ENCODE measurements at places on chromosomes 3 and 15.

DNA sequence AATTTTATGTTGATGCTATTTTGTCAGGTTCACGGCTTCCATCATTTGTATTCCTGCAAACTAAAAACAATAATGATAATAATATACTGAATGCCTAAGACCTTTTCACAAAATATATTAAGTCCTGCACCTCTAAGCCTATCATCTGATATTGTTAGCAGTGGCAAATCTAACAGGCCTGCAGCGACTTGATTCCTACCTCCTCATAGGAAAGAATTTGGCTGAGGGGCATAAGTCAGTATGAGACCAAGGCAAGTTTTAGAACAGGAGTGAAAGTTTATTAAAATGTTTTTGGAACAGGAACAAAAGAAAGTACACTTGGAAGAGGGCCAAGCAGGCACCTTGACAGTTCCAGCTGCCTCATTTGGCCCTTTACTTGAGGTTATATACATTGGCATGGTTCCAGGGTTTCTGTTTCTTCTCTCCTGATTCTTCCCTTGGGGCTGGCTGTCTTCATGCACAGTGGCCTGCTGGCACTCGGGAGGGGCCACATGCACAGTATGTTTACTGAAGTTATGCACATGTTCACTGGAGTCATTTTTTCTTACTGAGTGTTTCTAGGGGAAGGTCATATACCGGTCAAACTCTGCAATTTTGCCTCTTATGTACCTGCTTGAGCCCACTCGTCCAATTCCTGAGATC, 418.1 kb downstream of the EPHA6 start:
- no peak for DNase-seq

- no peak for DNase-seq
Measured at GRCh38 chr3:31382856-31383255, 149.9 kb upstream of the STT3B start.

GRCh38 chr3:128316481-128316891, 150.2 kb downstream of the DNAJB8 start:
- no peak for DNase-seq

DNA sequence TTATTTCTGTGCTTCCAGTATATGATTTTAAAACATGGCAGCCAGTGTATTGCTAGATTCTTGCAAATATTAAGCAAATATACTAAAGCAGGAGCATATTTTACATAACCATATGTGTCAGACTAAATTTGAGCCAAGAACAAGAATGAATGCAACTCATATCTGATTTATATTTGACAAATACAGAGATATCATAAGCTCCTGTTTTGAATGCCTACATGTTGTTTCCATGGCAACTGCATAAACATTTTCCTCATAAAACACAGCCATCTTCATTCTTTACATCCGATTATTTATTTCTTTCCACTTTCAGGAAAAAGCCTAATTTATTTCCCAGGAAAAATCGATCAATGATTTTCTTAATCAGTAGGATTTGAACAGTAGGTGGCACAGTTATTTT, 172.2 kb upstream of the TSPAN3 start:
- DNase-seq, result no peak

DNA sequence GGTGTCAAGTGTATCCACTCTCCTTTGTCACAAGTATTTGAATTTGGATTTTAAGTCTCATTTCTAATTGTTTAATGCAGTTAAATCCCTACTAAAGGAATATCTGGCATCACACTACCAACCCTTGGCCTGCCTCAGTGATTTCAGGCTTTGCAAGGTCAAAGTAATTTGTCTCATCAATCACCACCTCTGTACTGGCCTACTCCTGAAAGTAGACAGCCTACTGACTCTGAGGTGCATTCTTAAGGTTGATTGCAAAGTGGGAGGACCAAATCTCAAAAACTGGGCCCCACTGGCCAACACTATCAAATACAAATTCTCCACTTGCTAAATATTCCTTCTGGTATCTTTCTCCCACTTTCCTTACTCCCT, 851 bp upstream of the TEX55 start:
- DNase-seq, result no peak

DNA sequence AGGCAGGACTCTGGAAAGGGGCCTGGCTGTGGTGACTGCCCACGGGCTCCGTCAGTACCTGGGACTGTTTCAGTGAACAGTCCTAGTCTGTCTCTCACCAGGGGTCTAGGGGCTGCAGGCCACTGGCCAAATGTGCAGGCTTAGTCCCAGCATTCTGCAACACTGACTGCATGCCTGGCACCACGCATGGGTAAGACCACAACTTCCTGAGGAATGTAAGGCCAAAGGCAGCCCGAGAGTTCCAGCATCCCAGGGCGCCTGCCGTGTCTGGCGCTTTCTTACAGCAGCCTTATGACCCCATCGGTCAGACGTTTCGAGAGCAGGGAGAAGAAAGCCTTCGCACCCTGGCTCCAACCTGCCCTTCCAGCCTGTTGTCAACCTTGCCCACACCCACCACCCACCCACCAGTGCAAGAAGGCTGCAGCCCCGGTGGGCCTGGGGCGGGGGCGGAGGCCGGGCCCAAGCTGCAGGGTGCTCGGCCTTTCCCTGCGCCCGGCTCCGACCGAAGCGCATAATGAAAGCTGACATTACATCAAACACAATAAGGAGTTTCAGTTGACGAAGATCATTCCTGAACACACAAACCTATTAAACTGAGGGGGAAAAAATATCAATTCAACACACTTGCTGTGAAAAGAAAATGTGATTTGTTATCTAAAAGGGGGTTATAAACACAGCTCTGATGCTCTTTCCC, 29.5 kb upstream of the TMEM115 start:
- no peak for DNase-seq

Data from NCI-H2107 (cell line).